T-helper 17 cell (primary cell): ENCODE measurements at places on chromosomes 7 and 10. TPM values are rescaled to one million over a fixed set of nuclear protein-coding genes. Genes with fewer than 3 reads are reported as not detected.

- DNase-seq, result no peak
Observed at GRCh38 chr10:12757351-12757750, 244.2 kb downstream of the CCDC3 start.

- DNase-seq, result no peak
Observed at GRCh38 chr7:17448479-17449423, 150.3 kb downstream of the AHR start.

DNA sequence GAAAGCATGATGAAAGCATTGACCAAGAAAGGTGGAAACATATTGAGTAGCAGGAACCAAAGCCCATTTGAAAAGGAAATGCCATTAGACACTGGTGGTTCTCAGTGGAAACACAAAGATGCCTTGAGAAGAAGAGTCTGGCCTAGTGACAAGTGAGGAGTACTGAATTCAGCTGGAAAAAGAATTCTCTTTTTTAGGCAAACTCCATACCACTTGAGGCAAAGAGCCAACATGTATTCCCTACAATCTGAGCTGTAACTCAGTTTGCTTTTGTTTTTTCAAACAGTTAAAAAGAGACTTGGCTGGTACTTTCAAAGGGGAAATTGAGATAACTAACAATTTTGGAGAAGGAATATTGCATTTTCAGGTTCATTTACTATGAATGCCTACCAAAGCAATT lies 624.0 kb downstream of the NRG3 start:
- DNase-seq, result no peak

GRCh38 chr7:112130729-112131410 lies 75.3 kb downstream of the DOCK4 start:
- DNase-seq, result no peak

DNA sequence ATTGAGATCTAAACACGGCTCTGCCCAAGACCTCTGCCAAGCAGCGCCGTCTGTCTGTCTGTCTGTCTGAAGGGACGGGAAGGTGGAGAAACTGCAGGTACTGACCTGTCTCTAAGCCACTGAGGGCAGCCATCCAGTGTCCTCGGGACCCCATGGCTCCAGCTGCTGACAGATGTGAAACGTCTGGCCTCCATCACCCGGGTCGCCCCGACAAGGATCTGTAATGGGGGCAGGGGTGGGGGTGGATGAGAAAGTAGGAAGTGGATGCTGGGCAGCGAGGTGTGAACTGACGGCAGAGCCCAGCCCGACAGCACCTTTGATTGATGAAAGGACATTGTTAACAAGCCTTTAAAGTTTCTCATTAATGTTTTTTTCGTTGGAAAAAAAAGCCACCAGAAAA lies 193.1 kb downstream of the EBF3 start:
- no peak for DNase-seq

Gene ABCC2
- 3.2 TPM for total RNA-seq
